NCI-H2171 (cell line): ENCODE measurements at places on chromosomes 6 and 20.
A peak's percentile ranks its signal among the peaks of the same experiment; 100 is the strongest.

DNA sequence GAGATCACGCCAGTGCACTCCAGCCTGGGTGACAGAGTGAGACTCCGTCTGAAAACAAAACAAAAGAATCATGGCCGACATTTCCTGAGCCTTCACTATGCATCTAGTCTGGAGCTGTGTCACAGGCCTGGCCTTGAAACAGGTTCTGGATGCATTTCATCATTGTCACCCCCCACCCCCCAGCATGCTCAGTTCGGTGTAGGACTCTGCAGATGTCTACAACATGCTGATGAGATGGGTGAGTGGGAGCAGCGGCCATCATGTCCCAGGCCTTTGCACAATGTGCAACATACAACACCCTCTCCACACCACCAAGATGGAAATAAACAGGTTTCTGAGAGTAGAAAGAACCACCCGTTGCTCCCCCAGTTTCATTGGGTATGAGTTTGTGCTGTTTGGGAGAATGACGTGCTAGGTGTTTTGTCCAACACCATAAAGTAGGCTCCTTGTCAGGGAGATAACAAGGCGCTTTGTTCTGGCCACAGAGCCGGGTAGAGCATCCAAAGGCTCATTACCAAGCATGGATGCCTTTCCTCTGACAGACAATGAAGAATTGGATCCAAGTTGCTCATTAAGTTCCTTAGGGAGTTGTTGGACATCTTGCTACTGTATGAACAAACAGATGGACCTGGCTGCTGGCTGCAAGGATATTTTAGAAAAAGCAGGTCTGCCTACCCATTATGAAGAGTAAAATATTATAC, 22.1 kb downstream of the SNHG17 start:
- DNase-seq, result no peak

GRCh38 chr6:15961635-15962448, 167.0 kb upstream of the MYLIP start:
- no peak for DNase-seq

DNA sequence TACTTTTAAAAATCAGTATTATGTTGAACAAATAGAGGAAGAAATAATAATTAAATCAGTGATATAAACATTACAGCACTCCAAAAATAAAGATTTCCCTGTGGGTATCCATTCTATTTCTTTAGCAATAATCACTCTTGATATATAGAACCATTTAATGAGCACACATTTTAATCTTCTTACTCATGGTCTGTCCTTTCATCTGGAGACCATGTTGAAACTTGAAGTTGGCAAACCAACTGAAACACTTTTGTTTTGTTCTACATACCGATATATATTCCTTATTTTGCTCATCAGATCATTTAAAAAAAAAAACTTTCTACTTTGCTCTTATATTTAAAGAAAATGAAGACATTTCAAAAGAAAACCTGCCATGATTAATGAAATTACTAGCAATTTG, 13.4 kb downstream of the C6orf58 start:
- DNase-seq, result no peak

GRCh38 chr6:21593927-21594415, 420 bp downstream of the SOX4 start:
- peak; percentile 71 for DNase-seq

DNA sequence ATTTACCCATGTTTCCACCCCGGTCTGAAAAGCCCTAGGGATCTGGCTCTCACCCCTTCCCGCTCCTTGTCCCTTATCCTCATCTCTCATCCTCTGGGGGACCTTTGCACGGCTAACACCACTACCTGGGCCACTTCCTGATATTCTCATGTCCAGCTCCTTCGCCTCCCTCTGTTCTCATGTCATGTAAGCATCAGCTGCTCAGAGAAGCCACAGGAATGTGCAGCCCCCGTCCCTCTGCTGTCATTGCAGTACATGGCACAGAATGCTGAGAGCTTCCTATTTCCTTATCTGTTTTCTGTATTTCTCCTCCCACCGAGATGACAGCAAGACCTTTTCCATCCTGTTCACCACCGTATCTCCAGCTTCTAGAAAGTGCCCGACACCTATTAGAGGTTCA, 102.4 kb downstream of the MTHFD1L start:
- no peak for DNase-seq

- DNase-seq, result no peak
Measured at GRCh38 chr20:4891190-4891763, 110.0 kb downstream of the SLC23A2 start.

GRCh38 chr6:135535989-135536414, 38.5 kb upstream of the AHI1 start:
- DNase-seq, result peak; percentile 19

DNA sequence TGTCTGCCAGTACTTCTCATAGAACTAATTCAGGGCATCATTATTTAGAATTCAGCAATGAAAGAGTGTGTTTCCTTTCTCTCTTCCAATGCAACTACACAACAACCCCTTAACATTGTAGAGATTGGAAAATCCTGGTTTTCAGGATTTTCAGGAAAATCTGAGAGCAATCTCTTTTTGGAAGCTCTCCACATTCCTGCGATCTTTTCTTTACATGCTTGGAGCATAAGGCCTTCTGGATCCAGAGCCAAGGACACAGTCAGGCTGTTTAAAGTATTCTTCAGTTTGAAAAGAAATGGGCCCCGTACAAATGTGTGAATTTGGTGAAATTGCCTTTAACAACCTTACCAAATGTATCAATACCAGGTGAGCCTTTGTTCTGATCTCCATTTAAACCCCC, 469.7 kb downstream of the PKHD1 start:
- DNase-seq, result no peak

- DNase-seq, result no peak
Measured at GRCh38 chr6:9316831-9317230, 881.5 kb upstream of the SLC35B3 start.

DNA sequence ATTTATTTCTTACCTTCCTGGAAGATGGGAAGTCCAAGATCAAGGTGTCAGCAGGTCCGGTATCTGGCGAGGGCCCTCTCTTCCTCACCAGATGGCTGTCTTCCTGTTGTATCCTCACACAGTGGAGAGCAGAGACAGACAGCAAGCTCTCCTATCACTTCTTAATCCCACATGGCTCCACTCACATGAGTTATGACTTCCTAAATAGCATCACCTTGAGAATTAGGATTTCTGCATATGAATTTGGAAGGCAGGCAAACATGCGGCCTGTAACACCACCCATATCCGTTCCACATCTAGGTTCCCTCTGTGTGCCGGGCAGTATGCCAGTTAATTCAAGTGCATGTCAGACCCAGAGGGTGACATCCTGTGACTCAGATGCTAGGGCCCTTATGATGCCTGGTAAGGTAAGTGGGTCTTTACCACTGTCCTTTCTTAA, 2.1 kb downstream of the RAET1E start:
- no peak for DNase-seq

DNA sequence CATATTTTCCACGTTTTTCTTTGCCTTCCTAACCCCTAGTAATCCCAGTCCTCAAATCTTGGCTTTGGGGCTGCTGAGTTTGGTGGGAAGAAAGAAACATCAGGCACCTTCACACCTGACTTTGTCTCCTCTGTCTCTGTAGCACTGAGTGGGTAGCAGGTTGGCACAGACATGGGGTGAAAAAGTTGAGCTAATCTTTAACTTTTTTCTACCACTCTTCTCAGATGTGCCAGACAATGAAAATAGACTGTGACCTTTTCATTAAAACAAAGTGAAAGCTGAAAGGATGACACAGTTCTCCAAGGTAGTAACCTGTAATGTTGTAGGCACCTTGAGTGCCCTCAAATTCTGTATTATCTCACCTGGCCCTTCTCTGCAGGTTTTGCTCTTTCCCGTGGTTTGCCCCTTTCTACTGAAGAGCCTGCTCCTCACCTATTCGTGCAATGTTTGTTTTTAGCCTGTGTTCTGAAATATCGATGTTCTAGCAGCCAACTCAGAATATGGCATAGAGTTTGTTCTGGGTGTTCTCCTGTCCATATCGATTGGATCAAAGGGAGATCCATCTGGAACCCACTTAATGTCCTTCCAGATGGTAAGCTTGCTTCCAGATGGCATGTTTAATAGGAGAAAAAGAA, 57.8 kb upstream of the ATXN1 start:
- DNase-seq, result no peak

DNA sequence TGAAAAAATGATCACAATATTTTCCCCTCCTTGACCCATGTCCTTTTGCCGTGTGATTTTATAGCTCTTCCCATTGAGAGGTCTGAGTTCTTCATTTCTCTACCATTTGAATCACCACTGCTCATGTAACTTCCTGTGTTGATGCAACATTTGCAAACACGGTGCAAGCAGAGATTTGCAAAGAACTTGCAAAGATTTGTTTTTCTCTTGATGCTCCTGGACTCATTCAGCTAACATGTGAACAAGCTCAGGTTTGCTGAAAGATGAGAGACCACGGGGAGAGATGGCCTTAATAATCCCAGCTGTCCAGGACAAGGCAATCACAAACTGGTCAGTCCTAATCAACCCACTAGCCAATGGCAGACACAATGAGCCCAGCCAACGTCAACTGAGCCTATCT, 8.6 kb downstream of the VNN2 start:
- DNase-seq, result no peak

- no peak for DNase-seq
Measured at GRCh38 chr6:3527651-3527977, 70.8 kb upstream of the SLC22A23 start.

- no peak for DNase-seq
Measured at GRCh38 chr6:41336824-41337223, 1.4 kb downstream of the NCR2 start.

- DNase-seq, result no peak
Measured at GRCh38 chr20:35062478-35062877, 30.1 kb downstream of the TRPC4AP start.

DNA sequence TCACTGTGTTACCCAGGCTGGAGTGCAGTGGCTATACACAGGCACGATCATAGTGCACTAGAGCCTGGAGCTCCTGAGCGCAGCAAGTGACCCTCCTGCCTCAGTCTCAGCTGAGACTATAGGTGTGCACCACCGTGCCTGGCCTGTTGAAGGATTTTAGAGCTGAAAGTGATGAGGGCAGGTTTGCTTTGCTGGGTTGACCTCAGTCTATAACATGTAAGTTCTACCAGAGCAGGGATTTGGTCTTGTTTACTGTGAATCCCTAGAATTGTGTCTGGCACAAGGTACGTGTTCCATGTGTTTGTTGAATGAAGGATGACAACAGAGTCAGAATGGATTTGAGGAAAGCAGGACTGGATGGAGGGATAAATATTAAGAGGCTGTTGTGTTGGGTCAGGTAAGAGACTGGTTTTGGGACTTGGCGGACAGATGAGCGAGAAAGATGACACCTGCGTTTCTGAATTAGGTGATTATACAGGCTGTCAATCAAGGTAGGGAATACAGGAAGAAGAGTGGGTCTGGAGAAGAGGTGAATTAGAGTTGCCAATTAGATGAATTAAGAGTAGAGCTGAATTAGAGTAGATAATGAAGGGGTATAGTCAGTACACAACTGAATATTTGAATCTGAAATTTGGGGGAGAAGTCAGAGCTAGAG, 6.5 kb downstream of the ASXL1 start:
- DNase-seq, result peak; percentile 52

DNA sequence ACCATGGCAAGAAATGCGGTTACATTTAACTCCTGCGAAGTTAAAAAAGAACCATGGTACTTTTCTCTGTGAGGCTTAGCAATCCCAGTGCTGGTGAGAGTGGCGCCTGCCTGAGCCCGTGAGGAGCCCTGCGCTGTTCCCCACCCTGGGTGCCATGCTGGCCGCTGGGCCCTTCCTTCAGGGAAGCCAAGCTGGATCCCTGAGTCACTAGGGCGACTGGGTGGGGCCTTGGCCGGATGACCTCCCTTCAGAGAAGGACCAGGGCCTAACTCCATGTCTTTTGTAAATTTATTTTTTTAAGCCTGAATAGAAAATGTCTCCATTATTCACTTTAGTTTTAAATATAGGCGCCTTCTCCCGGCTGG, 209.1 kb downstream of the ERMARD start:
- no peak for DNase-seq

GRCh38 chr20:46400253-46400652, 6.2 kb downstream of the ELMO2 start:
- DNase-seq, result no peak

- no peak for DNase-seq
Measured at GRCh38 chr6:108348655-108349349, 53.9 kb downstream of the AFG1L start.

- no peak for DNase-seq
Measured at GRCh38 chr6:17988422-17988944, 1.0 kb upstream of the KIF13A start.

DNA sequence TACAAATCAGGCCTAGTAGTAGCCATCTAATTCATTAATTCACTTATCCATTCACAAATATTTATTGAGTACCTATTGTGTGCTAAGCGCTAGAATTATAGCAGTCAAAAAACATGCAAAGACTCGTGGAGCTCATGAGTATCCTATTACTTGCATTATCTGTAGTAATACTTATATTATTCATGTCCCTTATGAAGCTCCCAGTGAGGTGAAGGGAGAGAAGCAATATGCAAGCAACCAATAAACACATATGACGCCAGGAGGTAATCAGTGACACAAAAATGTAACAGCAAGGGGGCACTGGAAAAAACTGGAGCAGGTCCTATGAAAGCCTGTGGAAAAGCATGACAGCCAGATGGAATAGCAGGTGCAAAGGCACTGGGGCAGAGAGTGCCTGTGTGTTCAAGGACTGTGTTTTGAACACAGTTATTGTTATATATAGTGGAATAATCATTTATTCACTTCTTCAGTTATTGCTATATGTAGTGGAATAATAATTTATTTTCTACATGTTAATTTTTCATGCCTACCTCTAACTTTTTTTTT, 109.5 kb downstream of the KIF13A start:
- DNase-seq, result no peak

GRCh38 chr6:161919691-161920090, 645.8 kb upstream of the AGPAT4 start:
- DNase-seq, result no peak

DNA sequence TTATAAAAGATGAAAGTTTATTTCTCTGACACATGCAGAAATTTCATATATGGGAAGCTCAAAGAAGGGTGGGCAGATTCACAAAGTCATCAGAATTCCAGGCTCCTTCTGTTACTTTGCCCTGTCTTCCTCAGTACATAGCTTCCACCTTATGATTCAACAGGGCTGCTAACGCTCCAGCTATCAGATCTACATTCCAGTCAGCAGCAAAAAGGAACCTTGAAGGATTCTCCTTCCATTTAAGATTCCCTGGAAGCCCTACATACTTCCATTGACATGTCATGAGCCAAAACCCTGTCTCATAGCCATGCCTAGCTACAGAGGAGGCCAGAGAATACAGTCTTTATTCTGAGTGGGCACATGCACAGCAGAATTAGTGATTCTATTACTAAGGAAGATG, 103.3 kb downstream of the NCR2 start:
- DNase-seq, result no peak

DNA sequence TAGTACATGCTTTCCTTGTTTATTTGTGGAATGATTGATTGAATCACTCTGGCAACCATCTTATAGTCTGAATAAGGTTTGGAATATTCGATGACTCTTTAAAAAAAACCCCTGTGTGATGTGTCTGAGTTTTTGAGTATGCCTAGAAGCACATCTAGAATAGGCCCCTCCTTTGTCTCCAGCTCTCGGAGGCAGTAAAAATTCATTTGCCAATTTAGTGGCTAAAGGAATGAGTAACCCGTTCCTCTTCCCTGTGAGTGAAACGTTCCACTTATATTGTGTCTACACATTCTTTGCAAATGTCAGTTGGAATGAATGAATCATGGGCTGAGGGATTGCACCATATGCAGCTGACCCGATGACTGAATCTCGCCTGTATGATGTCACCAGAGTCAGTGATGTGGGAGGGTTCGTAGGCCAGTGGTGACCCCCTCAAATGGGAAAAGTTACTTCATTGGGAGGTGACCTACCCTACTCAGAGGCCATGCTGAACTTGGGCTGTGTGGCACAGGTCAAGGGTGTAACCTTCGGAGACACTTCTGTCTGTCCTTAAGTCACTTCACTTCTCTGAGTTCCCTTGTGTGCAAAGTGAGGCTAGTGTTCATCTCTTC, 21.6 kb downstream of the MOCS3 start:
- no peak for DNase-seq
